Right hindlimb (tissue), 1 donor: ENCODE measurements at places on chromosomes 16 and 17.

- no peak for DNase-seq
Measured at GRCh38 chr16:30447512-30448226, 2.0 kb upstream of the SEPHS2 start.

DNA sequence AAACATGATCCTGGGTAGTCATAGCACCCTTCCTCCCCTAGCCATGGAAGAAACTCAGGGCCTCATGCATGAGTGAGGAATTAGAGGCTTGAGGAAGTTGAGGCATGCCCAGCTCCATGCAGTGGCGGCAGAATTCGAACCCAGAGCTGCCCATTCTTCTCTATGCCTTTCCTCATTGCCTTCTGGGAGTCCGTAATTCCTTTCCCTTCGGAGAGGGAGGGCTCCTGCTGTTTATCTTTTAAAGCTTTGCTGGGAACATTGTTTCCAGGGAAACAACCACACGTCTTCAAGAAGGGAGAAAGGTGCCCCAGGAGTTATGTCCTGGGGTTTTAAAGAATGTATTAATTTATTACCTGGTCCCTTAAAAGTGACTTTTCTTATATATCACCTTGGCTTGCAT, 8.5 kb downstream of the CRISPLD2 start:
- DNase-seq: no peak

GRCh38 chr17:59292174-59292523, 39.3 kb upstream of the YPEL2 start:
- no peak for DNase-seq

- DNase-seq: no peak
Measured at GRCh38 chr16:70766176-70766575, 34.8 kb downstream of the VAC14 start.

DNA sequence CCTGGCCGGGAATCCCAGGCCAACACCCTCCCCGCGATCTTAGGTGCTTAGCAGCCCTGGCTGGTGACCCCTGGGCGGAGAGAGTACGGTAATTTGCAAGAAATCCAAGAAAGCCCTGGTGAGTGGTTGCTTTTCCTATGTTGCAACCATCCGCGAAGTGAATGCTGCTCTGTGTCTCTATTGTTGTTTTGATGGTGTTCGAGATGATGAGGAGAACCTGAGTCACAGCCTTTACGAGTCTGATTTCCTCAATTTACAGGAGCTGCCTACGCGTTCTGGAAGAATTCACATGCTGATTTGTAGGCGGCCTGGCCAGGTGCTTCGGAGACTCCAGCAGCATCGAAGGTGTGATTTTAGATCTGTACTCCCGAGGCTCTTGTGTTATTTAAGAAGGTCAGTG, 63.3 kb downstream of the TMEM235 start:
- DNase-seq: no peak

DNA sequence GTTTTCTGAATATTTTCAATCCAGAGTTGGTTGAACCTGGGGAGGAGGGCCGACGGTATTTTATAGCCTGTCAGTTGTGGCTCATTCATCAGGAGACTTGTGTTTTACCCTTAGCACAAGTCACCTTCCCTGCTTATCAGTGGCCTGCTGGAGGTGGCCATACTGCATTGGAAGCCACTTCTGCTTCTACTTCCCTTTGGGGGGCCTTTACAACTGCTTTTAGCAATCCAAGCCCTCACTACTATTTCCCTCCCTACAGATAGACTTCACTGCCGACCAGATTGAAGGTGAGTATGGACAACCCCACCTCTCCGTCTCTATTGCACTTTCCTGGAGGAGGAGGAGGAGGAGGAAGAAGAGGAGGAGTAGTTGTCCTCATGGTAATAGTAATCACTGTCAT, 4.4 kb downstream of the MYL4 start:
- no peak for DNase-seq

DNA sequence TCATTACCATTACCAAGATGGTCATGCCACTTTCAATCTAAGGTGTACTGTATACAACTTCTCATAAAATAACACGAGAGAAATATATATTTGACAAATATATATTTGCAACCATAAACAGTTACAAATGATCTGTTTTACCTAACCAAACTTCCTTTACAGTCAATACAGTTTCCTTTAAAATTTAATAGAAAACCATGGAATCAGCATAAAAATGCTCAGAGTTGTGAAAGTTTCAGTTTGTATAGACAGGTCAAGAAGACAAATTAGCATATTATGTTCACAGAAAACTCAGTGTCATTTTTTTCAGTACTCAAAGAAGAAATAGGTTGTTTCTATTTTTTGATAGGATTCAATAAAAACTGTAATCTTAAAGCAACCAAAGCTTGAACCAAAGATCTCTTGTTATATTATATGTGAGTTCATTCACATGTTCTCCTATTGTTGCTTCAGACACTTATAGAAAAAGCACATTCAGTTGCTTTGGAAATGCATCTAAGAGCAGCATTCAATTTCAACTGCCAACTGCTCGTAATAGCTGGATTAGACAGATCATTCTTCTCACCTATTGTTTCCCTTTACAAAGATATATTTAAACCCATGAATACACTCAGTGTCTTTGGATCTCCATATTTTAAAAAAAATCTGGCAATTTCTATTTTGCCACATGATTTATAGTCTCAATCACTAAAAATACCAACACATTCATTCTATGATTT, 15.1 kb downstream of the SSH2 start:
- DNase-seq: no peak

- no peak for DNase-seq
Measured at GRCh38 chr16:56734429-56734828, 4.5 kb downstream of the NUP93 start.
